IPS-NIHi11 (cell line): ENCODE measurements at places on chromosomes 2 and 18.

DNA sequence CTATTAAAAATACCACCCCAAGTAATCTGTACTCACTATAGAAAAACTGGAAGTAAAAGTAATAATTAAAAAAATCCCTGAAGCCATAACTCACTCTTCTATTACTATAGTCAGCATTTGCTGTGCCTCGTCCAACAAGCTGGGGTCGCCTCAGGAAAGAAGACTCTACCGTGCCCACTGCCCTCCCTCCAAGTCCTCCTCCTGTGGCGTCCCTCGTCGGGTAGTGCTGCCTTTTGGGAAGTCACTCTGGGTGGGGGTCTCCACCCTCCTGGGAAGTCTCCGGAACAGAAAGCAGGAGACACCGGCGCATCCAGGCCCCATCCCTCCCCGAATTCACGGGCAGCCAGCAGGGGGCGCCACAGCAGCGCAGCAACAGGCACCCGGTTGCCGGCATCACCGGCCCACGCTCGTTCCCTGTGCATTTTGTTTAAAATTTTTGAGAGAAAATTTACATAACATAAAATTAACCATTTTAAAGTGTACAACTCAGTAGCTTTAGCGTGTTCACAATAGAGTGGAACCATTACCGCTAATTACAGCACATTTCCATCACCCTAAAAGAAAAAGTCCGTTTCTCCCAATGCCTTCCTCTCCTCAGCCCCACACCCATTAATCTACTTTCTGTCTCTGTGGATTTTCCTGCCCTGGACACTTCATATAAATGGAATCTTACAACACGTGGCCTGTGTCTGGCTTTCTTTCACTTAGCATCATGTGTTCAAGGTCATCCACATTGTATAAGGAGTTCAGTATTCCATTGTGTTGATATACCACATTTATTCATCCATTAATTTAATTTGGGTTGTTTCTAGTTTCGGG is 62.2 kb downstream of the ADNP2 start:
- DNase-seq = peak; percentile 91

DNA sequence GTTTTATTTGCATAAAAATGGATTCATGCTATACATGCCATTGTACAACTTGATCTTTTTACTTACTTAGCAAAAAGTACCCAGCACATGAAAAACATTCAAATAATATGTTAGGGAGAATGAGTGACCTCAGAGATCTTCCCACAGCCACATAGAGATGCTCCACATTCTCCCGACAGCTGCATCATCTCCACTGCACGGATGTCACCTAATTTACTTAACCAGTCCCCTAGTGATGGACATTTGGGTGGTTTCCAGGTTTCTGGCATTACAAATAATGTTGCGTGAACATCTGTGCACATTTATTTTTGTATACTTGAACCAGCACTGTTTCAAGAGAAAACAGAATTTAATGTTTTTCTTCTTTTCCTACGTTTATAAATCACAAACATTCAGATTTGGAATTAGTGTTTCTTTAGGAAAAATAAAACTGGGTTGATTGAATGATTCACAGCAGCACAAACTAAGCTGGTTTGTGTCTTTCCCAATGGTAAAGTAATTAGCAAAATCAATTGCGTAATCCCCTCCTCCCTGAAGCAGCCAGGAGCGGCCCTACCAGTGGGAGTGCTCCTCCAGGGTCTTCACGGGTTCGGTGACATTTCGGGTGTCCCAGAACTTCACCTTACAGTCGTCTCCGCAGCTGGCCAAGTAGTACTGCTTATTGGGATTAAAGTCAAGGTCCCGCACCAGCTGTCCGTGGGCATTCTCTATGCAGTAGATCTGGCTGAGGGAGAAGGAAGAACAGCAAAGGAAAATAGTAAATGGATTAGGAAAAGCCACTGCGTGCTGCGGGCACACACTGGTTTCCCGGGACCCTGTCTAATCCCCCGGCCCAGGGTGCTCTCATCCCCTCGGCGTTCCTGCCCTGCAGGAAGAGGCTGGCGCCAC is 183.9 kb downstream of the EIPR1 start:
- no peak for DNase-seq

GRCh38 chr18:75169411-75169810 is 39.5 kb downstream of the PTGR3 start:
- DNase-seq = no peak

DNA sequence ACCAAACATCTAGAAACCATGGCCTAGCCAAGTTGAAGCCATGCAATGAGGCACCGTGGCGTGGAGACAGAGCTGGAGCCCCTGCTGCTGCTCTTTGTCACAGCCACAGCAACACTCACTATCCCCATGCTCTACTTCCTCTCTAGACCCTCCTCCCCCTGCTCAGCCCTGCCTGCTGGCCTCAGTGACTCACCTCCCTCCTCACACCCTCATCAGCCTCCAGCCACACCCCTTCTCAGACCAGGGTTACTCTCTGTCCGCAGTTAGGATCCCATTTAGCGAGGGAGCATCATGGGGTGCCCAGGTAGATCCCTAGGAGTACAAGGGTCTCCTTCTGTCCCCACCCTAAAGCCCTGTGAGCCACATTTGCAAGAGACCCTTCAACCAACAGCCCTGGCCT is 25.4 kb upstream of the SOX11 start:
- peak; percentile 29 for DNase-seq

DNA sequence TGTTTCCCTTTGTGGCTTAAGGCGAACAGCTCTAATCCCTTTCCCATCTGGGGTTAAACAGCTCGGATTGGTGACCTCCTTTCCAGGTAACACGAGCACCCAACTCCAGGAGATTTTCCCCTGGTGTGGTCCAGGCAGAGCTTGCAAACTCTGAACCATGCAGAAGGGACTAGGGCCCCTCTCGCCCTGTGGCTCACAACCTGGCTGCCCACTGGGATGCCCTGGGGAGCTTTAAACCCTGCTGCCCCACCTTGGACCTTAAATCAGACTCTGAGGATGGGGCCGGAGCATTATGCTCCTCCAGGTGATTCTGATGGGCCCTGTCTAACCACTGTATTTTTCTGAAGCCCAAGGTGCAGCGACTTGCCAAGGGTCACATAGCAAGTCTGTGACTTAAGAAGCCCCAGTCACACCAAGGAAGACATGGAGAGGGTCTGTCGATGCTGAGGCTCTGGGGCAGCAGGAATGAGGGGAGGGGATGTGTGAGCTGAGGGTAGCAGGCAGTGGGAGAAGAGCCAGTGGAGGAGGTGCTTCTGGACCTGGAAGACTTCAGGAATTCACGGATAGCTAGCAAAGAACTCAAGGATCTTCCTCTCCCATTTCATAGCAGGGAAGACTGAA is 5.9 kb downstream of the ARID5A start:
- no peak for DNase-seq

DNA sequence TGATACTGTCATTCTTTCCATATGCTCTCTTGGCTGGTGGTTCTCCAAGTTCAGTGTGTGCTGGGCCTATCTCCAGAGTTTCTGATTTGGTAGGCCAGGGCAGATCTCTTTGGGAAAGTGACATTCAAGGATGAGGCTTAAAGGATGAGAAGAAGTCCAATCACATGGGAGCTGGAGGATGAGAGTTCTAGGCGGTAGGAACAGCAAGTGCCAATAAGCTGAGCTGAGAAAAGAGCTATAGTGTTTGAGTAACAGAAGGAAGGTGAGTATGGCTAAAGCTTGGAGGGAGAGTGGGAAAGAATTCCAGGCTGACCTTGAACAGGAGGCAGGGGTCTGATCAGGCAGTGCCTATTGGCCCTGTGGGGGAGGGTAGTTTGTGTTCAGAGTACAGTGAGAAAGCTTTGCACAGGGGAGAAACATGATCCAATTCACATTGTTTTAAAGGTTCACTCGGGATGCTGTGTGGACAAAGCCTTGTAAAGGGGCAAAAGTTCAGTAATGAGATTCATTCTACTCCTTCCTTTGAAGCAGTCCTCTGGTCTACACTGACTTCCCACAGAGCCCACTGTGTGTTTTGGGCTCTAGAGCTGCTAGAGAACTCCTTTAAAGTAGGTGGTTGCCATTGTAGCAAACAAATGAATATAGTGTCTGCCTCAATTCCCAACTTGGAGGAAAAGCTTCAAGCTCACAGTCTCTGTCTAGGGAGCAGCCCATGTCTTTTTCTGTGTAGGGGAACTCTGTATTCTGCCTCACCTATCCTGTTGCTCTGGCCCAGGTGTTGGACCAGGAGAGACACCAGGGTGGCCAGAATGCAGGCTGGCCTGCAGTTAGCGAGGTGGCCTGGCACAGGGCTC is 81.8 kb downstream of the FASTKD2 start:
- no peak for DNase-seq

GRCh38 chr2:239285071-239285931 is 115.5 kb downstream of the HDAC4 start:
- no peak for DNase-seq

DNA sequence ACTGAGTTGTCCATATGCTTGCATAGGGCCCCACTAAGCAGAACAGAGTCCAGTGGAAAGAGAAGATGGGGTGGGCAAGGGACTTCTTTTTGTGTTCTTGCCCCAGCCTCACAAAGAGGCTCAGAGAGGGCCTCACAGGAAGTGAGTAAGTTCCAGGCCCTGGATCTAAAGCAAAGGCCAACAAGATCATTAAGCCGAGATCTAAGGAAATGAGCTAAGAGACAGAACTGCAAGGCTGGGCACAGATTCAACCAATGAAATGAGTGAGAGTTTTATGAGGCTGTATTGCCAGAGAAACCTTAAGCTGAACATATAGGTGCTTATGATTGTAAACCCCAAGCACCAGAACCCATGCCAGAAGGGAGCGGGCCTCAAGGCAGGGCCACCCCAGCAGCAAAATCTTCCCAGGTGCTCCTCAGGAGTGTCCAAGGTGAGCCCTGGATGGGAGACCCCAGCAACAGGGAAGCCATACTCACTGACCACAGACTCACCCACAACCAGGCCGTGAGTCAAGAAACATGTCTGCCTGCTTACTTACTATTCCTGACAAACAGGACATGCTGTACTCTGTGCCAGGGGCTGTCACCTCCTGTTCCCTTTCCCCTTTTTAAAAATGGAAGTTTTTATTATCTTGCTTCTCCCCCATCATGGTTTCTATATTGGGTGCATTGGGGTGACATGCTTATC is 40.2 kb downstream of the SLC14A1 start:
- no peak for DNase-seq

GRCh38 chr18:6621437-6621836 is 108.1 kb upstream of the ARHGAP28 start:
- no peak for DNase-seq

DNA sequence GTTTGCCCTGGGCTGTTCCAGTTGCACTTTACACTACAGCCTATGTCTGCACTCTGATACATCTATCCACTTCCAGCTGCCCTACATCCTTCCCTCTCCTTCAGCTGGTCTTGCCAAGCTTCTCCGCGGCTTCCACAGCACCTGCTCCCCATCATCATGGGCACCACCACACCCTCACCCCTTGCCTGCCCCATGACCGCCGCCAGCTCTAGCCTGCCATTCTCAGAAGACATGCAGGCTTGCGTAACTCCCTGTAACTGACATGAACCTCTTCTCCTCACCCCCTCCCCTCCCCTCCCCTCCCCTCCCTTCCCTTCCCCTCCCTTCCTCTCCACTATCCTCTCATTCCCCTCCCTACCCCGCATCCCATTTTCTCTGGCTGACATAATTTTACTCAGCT is 46.0 kb downstream of the PAX8 start:
- no peak for DNase-seq

GRCh38 chr2:65957886-65958285 is 477.0 kb upstream of the MEIS1 start:
- peak; percentile 7 for DNase-seq

GRCh38 chr2:100900156-100900795 is 80.3 kb downstream of the NPAS2 start:
- DNase-seq = no peak

DNA sequence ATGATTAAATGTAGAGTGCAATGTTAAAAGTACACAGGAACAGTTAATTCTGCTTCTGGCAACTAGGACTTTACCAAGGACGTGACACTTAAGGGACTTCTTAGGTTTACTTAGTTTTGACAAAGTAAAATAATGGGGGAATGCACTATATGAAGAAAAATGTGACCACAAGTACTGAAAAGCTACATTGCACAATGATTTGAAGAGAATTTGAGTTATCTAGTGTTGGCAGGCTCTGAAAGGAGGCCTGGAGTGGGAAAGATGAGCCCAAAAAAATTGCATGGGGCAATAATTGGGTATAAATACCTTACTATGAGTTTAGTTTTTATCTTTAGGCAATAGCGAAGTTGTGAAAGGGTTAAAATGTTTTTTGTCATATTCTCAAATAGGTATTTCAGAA is 173.7 kb downstream of the DOK6 start:
- no peak for DNase-seq

DNA sequence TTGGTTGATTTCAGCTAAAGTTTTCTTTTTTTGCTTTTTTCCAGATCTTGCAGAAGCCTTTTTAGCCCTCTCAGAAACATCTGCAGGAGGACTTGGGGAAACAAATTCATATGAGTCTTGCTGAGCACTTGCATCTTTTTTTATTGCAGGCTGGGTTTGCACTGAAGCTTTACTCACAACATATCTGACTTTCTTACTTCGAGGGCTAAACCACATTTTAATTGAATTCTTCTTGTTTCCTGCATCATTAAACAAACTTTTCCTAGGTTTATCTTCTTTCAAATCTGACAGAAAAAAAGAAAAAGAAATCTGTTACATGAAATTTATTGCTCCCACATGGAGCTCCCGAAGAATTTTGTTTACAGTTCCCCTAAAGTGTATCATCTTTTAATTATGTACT is 28.3 kb downstream of the BARD1 start:
- DNase-seq = no peak

DNA sequence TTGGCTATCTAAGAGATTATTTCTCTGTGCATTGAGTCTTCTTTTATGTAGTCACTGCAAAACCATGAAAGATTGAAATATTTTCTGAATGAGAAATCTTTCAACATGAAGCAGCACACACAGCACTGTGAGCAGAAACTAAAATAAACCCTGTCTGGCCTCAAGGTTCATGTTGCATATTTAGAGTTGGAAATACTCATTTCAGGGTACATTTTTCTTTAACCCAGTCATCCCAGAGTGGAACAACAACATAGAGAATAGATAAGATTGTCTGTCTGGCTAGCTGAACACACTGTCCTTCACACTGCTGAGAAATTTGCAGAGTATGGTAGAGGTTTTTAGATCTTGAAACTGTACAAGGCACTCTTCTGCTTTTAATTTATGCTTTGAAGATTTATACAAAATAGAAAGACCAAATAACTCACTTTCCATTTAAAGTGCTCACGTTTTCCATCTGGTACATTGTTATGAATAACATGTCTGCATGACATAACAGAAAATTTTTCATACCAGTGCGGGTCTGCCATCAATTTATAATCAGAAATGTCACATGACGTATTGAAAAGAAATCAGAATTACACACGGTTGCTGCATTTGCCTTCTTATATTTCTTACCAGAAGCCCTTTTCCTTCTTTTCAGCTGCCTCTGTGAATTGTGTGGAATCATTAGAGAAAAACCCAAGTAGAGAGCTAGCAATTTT is 25.0 kb upstream of the FN1 start:
- DNase-seq = no peak

GRCh38 chr2:177051278-177051677 is 161.3 kb upstream of the HNRNPA3 start:
- no peak for DNase-seq

GRCh38 chr2:238439917-238440316 is 13.2 kb downstream of the ASB1 start:
- DNase-seq = no peak

GRCh38 chr2:46134531-46135227 is 162.5 kb upstream of the EPAS1 start:
- no peak for DNase-seq
